Right kidney (tissue), 9 donors: ENCODE measurements at places on chromosomes 12 and 14.

GRCh38 chr14:79016828-79017505, 846.8 kb downstream of the NRXN3 start:
- no peak for DNase-seq

GRCh38 chr12:18562531-18562930, 175.3 kb downstream of the PLCZ1 start:
- no peak for DNase-seq

DNA sequence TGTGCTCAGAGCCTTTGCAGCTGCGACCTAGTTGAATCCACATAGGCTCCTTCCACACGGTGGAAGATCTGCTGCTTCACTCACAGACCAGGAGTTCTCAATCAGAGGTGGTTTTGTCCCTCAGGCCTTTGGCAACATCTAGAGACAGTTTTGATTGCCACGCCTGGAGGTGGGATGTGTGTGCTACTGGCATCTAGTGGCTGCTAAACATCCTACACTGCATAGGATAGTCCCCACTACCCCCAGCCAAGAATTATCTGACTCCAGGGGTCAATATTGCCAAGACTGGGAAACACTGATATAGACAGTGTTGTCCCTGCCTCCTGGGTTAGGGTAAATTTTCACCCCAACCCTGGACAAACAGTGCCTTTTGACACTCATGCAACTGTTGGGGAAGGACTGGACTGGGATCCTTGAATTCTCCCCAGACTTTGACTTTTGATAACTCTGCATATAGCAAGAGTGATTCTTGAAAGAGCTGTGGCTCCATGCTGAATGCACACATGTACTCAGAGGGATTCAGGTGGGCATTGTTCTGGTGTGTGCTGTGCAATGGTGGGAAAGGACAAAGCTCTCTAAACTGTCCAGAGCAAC, 39.8 kb downstream of the BAZ2A start:
- no peak for DNase-seq

DNA sequence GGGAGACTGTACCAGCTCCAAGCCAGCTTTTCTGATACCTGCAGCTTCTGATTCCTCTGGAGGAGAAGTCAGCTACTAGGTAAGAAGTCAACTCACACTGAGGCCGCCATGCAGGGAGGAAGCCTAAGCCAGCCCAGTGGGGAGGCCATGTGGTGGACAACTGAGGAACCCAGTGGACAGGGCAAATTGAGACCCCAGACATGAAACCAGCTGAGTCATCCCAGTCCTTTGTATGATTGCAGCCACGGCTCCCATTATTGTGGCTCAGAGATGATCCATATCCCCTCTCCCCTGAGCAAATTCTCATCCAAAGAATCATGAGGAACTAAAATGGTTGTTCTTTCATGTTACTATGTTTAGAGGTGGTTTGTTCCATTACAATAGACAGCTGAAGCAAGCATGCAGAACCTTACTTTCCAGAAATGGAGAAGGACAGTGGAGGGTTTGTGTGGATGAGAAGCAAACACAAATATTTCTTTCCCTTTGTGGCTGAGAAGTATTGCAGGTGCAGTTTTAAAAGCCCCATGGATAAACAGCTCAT, 1147.3 kb upstream of the TMEM132C start:
- no peak for DNase-seq

DNA sequence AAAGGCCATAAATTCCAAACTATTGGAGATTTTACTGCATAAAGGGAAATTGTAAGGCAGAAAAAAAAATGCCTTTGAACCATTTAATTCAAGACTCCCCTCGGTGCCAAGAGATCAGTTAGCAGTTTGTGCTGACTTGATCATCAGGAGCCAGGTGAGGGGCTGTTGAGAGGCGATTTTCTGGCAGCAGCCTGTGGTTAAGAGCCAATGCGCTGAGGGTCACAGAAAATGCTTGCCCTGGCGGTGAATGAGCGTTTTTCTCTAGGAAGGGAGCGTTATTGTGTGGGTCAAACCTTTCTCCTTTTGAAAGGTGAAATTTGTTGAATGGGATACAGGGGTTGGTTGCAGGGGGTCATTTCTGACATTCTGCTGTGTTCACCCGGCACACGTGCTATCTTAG, 4.7 kb downstream of the SRRM4 start:
- no peak for DNase-seq

DNA sequence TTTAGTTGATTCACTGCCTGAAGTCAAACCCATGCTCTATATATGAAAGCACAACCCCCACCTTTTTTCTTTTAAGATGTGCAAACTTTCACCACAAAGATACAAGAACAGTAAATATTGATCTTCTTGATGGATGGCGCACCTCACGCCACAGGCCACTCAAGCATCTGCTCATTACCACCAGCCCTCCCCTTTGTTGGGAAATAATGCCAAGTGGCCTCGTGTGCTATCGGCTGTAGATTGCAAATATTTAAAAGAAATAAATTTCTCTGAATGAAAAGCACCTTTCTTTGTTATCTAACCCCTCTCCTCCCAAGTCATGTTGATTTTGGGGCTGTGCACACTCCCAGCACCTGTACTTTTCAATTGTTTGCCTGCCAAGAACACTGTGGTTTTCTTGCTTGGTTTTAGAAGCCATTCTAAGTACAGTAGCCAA, 122.7 kb downstream of the C12orf42 start:
- DNase-seq = no peak

- no peak for DNase-seq
Observed at GRCh38 chr12:67748743-67749040, 100.1 kb downstream of the DYRK2 start.

- no peak for DNase-seq
Observed at GRCh38 chr12:79187032-79187431, 322.5 kb downstream of the SYT1 start.

- peak; percentile 48 for DNase-seq
Observed at GRCh38 chr12:5965950-5966383, 20.9 kb upstream of the ANO2 start.

DNA sequence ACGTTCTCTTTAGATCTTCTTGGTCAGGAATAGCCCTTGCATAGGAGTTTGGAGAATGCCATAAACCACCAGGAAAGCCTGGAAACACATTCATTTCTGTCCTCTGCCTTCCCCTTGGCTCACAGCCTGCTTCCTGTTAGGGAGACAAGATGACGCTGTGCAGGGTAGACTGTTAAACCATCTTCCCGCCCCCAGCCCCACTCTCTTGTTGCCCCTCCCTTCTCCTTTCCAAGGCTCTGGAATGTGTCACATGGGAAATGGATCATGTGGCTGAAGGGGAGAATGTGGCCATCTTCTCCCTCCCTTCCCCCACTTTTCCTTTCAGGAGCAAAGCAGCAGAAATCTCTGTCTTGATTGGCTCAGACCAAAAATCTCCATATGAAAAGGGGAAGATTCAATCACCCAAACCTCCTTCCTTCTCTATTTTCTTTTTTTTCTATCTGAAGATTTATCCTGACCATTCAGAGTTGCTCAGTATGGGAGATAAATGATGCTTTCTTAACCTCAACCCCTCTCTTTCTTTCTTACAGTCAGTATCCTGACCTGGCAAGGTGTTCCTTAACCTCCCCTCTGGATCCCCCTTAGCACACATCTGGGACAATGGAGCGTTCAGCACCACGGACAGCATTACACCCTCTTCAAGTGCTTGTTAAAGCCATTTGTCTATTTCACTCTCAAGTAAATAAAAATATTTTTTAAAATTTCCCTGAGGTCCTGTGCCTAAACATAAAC, 11.4 kb downstream of the GPR19 start:
- no peak for DNase-seq

DNA sequence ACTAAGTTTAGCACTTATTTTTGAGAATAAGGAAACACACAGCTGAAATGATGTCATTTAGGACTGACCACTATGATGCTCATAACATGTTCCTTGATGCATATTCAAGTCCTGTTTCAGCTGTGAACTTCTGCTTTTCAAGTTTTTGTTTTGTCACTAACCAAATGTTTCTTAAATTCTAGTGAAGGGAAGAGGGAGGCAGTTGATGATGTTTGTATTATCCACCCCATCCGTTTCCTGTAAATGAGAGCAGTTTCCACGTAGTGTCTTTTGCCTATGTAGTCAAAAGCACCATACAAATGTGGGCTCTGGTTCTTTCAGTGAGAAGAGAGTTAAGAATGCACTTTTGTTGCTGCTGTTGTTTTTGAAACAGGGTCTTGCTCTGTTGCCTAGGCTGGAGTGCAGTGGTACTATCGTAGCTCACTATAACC, 491.8 kb downstream of the PCNX1 start:
- no peak for DNase-seq

- no peak for DNase-seq
Observed at GRCh38 chr12:6340032-6340638, 1.7 kb downstream of the TNFRSF1A start.

DNA sequence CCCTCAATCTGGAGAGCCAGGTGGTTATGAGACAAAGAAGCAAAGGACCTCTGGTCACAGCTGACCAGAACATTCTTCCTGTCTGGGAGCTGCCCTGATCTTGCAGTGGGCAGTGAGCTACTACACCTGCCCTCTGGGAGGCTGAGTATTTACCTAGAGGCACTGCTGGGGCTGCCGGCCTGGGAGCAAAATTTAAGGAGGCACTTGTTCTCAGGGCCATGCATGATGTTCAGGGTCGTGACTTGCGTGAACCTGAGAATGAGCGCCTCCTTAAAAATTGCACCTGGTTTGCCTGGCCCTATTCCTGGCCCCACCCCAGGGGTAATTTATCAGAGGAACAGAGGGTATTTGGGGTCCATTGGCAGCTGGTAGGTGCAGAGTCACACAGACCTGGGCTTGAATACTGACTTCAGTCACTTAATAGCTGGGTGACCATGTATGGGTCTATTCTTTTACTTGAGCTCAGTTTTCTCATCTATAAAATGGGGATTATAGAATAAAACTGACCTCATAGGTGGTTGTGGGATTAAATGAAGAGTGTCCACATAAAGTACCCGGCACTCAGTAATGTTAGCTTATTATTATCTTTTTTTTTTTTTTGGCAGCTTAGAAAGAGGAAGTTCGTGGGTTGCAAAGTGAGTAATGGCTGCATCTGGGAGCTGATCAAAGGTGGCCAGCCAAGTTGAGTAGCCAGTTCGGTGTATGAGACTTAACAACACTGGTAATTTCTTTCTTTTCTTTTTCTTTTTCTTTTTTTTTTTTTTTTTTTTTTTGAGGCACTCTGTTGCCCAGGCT, 107.4 kb upstream of the MED13L start:
- no peak for DNase-seq

DNA sequence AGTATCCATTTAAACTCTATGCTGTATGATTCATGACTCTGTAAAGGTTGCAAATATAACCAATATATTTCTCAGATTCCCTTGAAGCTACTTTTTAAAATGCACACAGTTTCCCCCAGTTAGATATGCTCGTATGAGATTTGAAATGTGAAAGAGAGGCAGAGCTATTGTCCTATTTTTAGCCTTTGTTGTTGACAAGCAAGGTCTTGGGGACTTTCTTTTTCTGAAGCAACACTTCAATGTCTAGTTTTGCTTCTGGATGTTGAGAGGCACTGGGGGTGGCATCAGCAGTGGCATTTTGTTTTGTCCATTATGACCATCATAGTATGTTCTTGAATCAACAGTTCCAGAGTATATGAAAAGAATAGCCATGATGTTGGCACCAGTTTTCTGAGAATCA, 63.4 kb downstream of the ASCL1 start:
- no peak for DNase-seq

GRCh38 chr12:67562513-67563287, 85.8 kb upstream of the DYRK2 start:
- DNase-seq = no peak

DNA sequence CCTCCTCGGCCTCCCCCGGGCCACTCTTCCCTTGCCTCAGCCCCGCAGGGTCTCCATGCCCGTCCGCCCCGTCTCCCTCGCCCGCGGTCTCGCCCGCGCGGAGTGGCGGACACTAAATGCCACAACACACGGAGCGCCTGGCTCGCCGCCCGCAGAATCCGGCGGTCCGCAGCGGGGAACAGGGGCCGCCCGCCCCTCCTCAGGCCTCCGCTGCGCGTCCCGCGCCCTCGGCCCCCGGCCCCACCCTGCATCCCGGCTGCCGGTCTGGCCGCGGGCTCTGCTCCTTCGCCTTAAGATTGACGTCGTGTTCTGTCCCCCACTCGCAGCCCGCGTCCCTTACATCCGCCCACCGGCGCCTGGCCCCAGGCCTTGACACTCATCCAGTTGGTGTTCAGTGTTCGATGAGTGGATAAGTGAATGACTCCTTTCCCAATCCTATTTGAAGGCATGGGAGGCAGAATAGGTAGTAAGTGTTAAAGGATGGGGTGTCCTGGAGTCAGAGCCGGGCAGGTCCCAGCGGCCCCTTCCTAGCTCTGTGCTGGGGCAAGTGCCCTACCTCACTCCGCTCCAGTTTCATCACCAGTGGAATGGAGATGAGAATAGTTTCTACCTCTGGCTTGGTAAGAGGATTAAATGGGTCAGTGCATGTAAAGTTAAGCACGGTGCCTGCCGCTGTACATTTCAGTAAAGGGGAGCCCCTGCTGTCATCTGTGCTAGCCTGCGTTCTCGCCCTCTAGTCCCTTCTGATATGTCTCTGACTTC, 622 bp downstream of the TECPR2 start:
- DNase-seq = peak; percentile 70

GRCh38 chr14:45073231-45073879, 10.6 kb upstream of the PRPF39 start:
- DNase-seq = no peak
